ENCODE measurements at places on chromosomes 11 and 22.

DNA sequence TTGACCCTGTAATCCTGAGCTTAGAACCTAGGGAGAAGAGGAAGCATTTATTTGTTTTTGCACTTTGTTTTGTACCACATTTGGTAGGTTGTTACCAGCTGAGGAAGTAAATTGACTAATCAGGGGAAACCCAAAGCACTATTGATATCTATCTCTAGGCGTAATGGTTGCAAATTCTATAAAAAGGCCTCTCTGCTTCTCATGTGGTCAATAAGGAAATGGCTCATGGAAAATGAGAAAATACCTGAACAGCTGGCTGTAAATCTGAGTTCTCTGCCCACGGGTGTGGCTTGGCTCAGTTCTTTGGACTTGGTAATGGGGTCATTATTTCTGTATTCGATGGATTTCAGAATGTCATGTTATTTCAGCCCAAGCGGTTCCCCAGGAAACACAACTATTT is 42.4 kb downstream of the BARX2 start:
- DNase-seq, result no peak

DNA sequence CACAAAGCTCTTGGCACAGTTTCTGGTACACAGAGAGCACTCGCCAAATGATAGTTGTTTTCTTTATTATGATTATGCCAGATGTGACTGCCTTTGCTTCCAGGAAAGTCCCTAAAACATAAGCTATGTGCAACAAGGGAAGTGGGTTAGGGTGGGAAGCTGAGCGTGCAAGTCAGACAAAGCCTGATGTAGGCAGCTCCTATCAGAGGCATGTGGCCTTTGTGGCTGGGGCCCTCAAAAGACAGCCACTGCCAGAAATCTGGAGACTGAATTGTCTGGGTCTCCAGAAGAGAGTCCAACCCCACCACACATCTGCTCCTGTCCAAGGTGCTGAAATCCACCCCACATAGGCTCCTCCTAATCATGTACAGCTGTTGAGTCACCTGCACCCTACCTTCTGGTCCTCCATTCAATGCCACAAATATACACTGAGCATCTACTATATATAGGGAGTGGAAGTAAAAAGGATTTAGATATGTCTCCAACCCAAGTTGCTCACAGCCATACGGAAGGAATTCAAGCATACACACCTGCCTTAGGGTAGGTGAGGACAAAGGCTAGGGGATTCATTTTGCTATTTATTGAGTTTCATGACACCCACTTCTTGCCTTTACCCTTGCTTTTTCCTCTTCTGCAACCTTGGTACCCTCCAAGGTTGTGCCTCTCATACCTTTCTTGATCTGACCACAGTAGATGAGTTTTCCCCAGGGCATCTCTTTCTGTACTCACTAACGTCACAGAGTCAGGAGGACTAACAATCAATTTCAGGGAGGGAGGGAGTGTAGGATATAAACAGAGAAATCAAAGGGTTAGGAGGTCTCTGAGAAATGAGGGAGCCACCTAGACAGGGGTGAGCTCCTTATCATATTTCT is 12.4 kb downstream of the SEC14L3 start:
- DNase-seq, result no peak

DNA sequence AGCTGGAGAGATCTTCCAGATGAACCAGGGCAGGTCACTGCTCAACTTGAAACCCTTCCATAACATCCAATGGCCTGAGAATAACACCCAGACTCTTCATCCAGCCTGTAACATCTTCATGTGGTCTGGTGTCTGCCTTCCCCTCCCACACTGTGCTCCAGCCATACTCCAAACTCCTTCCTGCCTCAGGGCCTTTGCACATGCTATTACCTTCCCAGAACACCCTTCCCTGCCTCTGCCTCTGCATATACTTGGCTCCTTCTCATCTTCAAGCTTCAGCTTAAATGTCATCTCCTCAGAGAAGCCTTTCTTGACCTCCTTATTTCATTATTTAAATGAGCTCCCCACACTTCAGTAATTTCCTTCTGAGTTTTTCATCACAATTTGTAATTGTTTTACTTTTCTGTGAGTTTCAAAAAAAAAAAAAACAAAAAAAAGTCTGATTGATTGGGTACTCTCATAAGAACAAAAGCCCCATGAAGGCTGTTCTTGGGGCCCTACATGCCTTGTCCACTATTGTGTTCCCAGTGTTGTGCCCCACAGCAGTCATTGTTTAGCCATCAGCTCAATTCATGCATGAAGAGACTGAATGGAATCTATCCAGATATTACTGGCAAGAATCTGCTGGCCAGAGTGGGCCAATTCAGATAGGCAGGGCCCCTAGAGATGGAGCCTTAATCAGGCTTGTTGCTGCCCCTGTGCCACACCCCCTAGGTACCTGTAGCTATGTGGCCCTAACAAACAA is 22.1 kb downstream of the LMO1 start:
- DNase-seq, result no peak

GRCh38 chr11:120216426-120217102 is 5.7 kb downstream of the OAF start:
- DNase-seq, result no peak

GRCh38 chr11:126431401-126432064 is 76.0 kb downstream of the ST3GAL4 start:
- DNase-seq, result no peak

DNA sequence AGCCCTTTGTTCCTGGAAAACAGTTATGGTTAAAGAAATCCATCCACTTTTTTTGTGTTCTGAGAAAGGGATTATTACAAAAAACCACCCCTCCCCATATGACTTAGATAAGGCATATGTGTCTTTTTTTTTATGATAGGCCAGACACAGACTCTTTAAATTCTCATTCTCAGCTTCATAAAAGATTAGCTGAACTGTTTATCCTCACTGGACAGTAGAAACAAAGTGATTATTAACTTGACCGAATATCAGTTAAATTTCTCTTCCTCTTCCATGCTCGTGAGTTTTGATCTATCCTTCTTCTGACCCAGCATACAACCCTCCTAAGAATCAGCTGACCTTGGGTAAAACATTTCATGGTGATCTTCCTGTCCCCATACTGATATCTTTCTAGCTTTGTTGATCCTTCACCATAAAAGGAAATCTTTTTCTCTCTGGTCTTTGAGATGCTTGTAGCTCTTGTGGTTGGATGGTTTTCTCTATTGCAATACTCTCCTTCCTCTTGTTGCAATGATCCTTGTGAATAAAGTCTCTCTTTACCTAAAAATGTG is 26.2 kb downstream of the OR2AG2 start:
- DNase-seq, result no peak

- DNase-seq, result no peak
Measured at GRCh38 chr11:8593935-8594909, at the start of gene STK33. Gene STK33, minus strand, starts transcription at chr11:8594228. Its CDS starts 119,323 bp downstream, at chr11:8474905.

DNA sequence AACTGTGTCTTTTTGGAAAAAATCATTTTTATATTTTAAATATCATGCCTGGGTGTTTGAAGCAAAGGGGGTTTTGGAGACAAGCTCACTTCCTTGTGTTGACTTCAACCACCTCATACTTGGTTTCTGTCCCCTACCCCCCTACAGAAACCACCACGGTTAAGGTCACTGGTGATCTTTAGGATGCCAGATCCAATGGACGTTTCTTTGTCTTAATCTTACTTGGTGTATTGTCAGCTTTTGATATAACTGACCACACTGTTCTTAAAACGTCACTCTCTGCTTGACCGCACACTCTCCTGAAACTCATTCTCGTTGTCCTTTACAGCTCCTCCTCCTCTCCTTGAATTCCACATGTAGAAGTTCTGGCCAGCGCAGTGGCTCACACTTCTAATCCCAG is 34.8 kb upstream of the SWAP70 start:
- DNase-seq, result no peak

GRCh38 chr11:134921938-134922337 is 509.9 kb upstream of the B3GAT1 start:
- no peak for DNase-seq

DNA sequence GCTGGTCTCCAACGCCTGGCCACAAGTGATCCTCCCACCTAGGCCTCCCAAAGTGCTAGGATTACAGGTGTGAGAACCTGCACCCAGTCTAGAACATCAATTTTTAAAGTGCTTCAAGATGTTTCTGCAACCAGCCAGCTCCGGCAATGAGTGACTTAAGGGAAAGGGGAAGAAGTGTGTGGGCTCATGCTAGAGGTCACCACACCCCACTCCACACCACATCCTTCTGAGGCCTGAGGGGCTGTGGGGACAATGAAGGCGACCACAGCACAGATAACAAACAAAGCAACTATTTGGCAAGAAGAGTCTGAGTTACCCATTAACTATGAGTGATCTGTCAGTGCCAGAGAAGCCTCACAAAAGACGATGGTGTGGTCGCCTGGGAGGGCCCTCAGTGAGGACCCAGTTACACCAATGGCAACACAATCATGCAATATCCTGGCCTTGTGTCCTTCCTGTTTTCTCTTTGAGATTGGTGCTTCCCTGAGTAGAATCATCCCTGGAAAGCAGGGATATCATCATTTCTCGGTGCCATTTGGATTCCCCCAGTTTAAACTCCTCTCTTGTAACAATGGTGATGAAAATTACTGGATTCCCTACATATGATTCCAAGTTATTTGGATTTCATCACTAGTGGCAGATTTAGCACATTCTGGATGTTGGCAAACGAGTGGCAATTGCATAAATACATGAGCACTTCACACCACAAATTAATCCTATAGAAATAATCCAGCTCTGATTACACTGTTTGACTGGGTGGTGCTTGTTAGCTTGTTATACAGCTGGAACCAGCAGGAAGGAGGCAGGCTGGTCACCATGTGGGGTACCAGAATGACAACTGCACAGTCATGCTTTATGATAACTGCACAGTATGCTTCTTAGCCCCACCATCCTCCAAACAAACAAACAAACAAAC is 18.4 kb downstream of the ABTB2 start:
- DNase-seq, result no peak

DNA sequence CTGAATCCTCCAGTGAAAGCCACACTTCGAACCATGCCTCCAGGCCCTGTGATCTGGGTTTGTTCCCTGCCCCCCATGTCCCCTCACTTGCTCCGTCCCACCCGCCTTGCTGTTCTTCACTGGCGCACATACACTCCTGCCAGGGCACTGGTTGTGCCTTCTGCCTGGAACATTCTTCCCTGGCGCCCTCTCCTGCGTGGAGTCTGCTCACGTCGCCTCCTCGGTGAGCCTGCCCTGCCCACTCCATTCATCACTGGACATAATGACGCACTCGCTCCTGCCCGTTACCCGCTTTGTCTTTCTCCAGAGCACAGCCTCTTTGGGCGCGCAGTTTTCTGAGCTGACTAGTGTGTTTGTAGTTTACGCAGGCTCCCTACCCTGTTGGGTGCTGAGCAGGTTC is 21.0 kb upstream of the MIEF1 start:
- no peak for DNase-seq

DNA sequence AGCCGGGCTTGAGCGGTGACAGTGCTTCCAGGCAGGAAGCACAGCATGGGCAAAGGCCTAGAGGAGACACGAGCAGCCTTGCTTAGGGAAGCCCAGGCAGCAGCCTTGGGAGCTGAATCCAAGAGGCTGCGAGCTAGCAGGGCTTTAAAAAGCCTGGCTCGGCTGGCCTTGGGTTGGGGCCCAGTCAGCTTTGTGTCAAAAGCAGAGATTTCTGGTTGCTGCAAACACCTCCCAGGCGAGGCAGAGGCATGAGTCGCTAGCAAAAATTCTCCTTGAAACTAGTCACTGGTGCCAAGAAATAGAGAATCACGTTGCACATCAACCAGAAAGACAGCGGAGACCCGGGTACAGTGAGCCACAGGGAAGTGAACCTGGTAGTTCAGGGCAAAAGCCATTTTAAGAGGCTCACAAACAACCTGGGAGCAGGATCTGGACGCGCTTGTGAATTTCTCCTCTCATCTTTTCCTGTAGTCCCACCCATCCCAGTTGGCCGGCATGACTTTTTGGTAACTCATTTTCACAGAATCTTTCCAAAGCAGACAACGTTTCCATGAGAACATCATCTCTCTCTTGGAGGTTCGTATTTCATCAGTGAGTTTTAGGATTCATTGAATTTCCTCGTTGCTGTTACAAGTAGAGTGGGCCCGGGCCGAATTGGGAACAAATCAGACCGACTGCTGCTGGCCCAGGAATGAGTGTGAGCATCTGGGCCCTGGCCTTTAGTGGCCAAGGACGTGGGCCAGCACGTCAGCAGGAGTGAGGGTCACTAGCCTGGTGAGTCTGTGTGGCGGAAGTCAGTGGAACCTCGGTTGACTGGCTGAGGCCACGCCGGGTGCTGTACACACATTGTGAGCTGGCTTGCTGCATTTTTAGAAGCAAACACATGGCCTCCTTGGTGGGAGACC is 16.4 kb upstream of the FGF4 start:
- DNase-seq, result no peak

DNA sequence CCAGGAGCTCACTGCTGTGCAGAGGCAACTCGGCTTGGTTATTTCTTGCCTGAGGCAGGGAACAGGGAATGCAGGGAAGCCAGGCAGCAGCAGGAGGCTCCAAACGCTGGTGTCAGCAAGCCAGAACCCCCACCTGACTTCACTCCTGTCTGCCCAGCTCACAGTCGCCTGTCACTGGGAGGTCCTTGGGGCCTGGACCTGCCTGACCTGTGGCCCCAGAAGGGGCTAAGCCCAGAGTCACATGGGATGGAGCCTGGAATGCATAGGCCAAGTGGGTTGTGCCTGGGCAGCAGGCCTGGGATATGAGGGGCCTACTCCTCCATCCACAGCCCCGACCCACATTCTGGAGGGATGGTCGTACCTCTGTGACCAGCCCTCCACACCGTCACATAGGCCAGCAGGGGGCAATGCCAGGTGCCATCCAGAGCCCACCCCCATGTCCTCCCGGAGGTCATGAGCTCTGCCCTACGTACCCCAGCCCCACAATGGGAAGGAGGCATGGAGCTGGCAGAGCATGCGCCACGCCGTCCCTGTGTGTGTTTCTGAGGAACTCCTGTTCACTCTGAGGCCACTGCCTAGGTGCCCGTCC is 5.2 kb downstream of the RASSF7 start:
- DNase-seq, result no peak

GRCh38 chr11:12274056-12274455 is 103.3 kb upstream of the PARVA start:
- DNase-seq, result no peak

- DNase-seq, result no peak
Measured at GRCh38 chr11:70359451-70360205, 38.7 kb upstream of the CTTN start.

GRCh38 chr11:122652495-122652894 is 3.0 kb upstream of the UBASH3B start:
- no peak for DNase-seq

DNA sequence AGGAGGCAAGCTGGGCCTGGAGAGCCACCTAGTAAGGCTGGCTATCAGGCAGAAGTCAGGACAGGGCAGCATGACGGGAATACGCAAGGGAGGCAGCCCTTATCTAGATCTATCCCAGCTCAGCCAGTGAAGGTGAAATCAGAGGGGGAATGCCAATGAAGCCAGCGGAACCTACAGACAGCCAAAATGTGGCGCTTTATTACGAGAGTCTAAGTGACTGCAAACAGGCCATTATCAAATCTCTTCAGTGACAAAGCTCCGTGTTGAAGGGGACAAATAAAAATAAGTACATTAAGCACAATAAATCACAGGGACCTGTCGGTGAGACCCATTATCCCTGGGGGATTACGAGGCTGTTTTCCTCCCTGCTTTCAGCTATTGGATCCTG is 22.8 kb downstream of the LARGE1 start:
- no peak for DNase-seq
